Ovary (tissue), 10 donors: ENCODE measurements at places on chromosomes 3 and 15. TPM values are rescaled to one million over a fixed set of nuclear protein-coding genes. Genes with fewer than 3 reads are reported as not detected.

SEMA5B gene
- 0.22 TPM for total RNA-seq

MYLK gene
- 205 TPM for total RNA-seq

TMEM42 gene
- 13.0 TPM for total RNA-seq

MEGF11 gene
- total RNA-seq = 0.40 TPM

GOLGA8H gene
- total RNA-seq = 0.36 TPM

A4GNT gene
- total RNA-seq = not detected

ZNF620 gene
- 3.7 TPM for total RNA-seq

DLL4 gene
- total RNA-seq = 8.5 TPM

DNA sequence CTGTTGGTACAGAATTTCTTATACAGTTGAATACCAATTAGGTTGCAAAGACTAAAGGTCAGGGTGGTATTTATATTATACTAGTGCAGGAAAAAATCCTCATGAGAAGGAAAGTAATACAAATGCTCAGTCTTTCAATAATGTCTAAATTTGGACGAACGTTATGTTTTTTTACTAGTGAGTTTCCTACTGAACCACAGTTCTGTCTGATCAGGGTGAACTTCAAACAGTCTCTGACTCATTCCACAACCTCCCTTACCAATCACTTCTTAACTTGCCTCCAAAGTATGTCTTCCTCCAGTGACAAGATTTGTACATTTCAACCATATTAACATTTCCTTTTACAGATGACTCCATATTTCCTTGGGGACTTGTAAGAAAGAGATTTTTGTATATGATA lies 3.4 kb downstream of the TMEM212 start:
- no peak for DNase-seq

DNA sequence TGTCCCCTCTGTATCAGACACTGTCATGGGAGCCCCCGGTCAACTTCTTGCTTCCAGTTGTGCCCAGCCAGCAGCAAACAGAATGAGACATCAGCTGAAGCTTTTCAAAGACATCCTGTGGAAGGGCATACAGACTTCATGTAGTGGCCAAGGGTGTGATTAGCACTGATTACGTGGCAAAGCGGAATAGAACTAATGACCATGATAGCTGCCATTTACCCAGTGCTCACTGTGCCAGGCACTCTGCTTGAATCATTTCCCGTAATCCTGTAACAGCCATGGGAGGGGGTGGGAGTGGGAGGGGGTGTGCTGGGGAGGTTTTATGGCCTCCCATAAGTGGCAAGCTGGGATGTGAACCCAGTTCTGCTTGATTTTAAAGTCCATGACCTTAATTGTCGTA lies 29.5 kb downstream of the LPP start:
- no peak for DNase-seq

DNA sequence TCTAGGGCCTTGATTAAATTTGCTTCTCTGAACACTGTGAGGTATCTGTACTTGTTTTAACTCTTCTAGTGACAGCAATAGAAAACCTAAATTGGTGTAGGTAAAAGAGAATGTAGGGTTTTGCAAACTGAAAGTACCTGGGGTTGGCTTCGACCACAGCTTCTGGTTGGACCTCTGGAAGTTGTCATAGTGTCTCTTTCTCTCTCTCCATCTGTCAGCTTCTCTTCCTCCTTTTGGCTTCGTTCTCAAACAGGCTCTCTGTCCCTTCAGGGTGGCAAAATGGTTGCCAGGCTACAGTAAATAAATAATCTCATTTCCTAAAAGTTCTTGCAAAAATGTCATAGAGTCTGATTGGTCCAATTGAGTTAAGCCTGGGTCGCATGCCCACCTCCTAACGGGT lies 149.3 kb upstream of the CTDSPL start:
- DNase-seq = no peak

DNA sequence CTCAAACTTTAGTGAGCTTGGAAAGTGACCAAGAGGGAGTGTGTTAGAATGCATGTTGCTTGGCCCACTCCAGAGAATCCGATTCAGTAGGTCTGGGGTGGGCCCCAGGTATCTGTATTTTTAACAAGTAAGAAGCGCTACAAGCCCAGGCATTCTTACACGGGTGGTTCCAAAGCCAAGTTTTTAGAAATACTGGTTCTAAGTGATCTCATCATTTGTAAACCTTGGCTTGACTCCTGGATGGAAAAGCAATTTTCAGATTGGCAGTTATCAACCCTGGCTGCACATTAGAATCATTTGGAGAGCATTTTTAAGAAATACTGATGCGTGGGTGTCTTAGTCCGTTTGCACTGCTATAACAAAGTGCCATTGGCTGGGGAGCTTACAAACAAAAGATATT lies 27.3 kb upstream of the ST8SIA2 start:
- DNase-seq = no peak

- no peak for DNase-seq
Measured at GRCh38 chr3:55203006-55203405, 275.1 kb upstream of the LRTM1 start.

DNA sequence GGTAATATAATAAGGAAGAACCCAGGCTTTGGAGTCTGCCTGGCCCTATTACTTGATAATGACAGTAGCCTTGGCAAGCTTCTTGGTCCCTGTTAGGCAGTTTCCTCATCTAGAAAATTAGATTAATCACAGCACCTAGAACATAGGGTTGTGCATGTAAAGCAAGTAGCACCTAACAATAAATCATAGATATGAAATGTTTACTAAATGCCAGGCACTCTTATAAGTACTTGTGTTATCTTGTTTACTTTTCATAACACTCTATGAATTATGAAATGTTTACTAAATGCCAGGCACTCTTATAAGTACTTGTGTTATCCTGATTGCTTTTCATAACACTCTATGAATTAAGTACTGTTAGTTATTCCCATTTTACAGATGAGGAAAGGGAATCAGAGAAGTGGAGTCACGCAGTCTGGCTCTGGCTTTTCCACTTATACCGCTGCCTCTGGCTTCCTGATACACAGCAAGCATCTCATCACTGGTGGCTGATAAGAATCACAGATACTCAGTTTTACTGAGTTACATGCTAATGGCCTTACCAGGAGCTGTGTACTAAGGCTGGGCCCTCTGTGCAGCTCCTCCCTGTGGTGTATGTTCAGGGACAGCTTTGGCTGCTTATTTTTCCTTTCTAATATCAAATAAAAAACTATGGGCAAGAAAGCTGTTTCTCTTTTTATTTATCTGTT lies 123.4 kb downstream of the FEZF2 start:
- DNase-seq = no peak

- DNase-seq = no peak
Measured at GRCh38 chr3:123576122-123576521, 8.7 kb downstream of the HACD2 start.

GRCh38 chr15:88505721-88506120 lies 38.2 kb downstream of the MRPS11 start:
- DNase-seq = no peak

DNA sequence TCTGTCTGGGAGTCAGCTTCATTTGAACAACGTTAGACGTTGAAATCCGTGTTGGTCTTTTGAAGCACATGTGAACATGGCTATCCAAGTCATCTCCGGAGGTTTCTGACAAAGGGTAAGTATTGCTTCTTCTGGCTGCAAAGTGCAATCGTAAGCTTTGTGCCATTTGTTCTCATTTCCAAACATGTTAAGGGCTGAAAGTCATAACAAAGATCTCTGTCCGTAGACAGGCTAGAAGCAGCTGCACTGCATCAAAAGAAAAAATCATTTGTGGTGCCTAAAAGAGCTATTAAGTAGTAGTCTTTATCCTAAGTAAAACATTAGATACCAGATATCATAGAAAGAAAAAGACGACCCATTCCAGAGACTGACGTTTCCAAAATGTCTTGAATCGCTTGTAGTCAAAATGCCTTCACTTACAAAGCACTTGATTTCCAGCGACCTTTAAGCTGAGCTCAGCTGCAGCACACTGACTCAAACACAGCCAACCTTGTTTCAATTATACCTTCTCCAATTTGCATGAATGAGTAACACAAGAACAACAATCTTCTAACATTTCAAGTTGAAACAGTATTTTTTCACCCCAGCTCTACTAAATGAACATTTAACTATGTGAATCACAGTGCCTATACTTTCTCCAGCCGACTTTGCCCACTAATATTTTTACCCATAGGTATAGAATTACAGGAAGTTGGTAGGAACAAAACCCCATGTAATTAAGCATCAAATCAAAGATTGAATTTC lies 76.6 kb downstream of the NEDD4 start:
- no peak for DNase-seq

GRCh38 chr3:73781541-73781940 lies 156.8 kb upstream of the PDZRN3 start:
- DNase-seq = no peak
